Activated CD8-positive, alpha-beta memory T cell treated with anti-CD3 and anti-CD28 coated beads, Interleukin-2, amount 50 U/mL, for 48 hours (primary cell): ENCODE measurements at places on chromosomes 11 and 22.

DNA sequence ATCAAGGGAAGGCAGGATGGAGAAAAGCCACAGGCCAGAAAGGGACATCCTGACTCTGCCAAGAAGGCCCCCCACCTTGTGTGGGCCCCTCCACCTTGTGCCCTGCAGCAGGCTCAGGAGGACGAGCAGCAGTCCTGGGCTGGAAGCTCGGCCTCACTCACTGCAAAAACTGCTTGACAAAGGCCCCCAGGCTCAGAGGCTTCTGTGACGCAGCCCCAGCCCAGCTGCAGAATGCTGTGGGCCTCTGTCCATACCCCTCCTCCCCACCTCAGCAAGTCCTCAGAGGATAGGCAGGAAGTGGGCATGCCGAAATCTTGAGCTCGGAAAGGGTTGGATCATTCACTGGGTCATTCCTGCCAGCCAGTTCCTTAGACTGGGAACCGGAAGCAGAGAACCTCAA is 61.9 kb downstream of the NRXN2 start:
- no peak for DNase-seq

GRCh38 chr11:115067900-115068530 is 389.7 kb downstream of the NXPE2 start:
- no peak for DNase-seq

DNA sequence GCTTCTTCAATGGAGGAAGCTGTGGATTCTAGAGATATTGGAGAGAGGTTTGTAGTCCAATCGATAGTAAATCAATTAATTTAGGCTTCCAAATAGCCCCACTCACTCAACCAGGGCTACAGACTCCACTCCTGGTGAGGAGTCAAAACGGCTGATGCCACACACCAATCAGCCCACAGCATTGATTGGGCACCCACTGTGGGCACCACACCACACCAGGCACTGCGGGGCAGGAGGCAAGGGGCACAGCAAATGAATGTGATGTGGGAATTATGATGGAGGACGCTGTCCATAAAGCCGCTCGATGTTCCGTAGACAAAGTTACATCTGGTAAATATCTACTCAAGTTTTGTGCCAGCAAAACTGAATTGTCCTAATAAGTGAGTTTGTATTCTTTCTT is 547.3 kb upstream of the CADM1 start:
- DNase-seq, result no peak

GRCh38 chr11:25953006-25953405 is 378.9 kb upstream of the ANO3 start:
- DNase-seq, result no peak

GRCh38 chr22:42803389-42803788 is 53.7 kb downstream of the ARFGAP3 start:
- peak; percentile 28 for DNase-seq

GRCh38 chr11:72813740-72814285 is 398 bp upstream of the ATG16L2 start:
- peak; percentile 96 for DNase-seq

- peak; percentile 81 for DNase-seq
Observed at GRCh38 chr22:37633089-37633624, 6.3 kb upstream of the SH3BP1 start.

DNA sequence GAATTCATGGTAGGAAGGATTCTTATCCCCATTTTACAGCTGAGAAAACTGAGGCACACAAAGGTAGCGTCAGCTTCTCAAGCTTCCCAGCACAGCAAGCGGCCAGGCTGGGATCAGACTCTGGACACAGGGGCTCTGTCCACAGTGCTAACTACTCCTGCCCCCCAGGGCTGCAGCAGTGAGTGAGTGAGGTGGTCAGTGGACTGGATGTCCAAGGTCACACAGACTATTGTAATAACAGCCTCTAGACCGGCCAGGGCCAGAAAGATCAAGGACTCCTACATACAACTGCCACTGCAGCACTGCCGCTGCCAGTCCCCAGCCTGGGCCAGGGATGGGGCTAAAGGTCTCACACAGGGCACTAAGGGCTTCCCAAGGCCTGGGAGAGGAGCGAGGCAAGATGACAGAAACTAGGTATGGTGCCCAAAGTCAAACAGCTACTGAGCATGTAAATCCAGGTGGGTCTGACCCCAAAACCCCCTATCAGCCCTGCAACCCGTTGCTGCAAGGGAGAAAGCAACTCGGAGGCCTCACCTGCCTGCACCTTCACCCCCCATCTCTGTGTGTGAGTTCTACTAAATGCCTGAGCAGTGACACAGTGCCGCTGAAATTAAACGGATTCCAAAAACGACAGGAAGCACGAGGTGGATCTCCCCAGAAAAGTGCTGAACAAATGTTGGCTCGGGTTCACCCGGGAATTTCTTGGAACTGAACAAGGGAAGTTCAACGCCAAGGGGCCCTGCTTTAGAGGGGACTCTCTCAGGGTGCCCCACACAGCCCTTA is 161.8 kb upstream of the GRK3 start:
- no peak for DNase-seq

DNA sequence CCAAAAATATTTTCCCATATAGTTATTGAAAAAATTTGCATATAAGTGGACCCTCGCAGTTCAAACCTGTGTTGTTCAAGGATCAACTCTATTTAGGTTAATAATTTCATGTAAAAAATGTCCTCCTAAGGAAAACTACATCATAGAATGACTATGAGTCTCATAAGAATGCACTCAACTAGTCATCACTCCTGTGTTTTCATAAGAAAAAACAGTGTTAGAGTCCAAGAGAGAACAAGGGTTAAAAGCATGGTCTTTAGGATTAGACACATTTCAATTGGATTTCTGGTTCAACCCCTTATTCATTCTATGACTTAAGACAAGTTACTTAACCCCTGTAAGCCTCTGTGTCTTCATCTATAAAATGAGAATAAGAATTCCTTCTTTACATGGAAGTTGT is 5.1 kb downstream of the PARVA start:
- DNase-seq, result no peak

GRCh38 chr11:79147731-79148130 is 293.1 kb downstream of the TENM4 start:
- DNase-seq, result no peak

DNA sequence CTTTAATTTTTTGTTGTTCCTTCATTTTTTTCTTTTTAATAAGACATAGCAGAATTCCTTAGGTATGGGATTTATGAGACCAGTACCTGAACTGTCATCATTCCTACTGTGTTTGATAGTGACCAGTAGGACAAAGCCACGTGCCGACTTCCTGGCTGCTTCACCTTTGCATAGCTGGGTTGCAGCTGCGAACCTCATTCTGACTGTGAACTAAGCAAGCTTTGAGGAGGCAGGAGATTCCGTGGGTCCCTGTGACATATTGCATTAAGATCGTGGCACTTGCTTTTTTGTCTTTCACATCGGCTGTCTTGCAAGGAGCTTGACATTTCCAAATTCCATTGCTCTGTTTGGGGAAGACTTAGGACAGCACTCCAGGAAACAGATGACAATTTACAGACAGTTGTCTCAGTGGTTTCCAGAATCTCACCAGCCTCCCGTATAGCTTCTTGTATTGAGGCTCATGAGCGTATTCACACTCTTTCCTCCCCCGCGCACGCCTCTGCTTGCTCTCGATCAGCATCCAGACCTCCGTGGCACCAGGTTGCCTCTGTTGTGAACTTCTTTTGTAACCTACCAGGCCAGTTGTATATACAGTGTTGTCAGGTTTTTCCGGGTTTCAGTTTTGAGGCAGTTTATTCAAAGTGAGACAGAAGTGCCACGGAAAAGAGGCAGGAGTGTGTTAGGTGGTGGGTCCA is 101.7 kb downstream of the CWC15 start:
- no peak for DNase-seq

DNA sequence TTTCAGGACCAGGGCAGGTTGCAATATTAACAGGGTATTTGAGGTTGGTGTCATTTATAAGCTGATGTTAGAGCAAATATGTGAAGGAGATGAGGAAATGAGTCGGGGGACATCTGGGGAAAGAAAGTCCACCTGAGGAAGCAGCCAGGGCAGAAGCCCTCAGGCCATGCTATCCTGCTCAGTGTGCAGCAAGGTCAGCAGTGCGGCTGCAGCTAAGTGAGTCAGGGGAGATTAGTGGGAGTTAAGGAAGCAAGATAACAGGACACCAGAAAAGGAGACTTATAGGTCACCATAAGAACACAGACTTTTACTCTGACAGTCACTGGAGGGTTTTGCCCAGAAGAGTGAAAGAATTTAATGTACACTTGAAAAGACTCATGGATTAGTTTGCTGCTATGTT is 468.9 kb downstream of the NTM start:
- DNase-seq, result no peak

GRCh38 chr11:35035894-35036408 is 103.0 kb upstream of the CD44 start:
- no peak for DNase-seq

DNA sequence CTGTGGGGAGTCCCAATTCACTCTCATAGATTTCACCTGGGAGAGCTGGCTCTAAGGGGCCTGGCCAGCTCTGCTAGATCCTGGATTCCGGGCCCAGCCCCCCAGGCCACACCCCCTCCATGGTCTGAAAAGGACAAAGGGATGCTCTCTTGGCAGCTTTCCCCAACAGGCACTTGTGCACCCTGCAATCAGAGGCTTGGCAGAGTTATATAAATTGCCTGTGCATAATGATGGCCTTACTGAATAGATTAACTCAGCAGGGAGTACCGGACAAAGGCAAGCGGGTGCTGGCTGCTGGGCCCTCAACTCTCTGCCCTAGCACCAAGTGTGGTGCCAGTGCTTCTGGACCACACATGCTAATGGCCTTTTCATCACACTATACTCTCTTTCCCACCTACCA is 461.6 kb downstream of the BUD13 start:
- no peak for DNase-seq

DNA sequence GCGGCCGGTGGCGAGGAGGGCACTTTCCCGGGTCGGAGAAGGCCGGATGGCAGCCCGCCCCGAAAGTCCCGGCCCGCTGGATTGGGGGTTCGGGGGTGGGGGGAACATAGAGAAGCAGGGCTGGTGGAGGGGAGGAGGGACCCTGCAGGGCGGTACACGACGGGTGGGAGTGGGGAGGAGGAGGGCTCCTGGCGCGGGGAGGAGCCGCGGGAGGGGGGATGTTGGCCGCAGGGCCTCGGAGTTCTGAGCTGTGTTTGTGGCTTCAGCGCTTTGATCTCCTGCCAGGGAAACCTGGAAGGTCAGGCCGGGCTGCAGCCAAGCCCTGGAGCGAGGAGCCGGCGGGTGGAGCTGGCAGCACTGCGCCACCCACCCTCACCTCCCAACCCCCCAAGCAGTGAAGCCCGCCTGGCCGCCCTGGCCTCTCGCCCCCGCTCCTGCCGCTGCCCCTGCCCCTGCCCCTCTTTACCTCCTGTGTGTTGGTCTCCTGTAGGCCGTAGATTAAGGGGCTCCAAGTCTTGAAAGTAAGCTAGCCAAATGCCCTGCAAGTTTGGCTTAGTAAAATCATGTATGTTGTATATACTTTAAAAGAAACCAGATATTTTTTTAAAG is 30.9 kb downstream of the C22orf31 start:
- no peak for DNase-seq

GRCh38 chr11:34318111-34319037 is 39.4 kb downstream of the ABTB2 start:
- no peak for DNase-seq

DNA sequence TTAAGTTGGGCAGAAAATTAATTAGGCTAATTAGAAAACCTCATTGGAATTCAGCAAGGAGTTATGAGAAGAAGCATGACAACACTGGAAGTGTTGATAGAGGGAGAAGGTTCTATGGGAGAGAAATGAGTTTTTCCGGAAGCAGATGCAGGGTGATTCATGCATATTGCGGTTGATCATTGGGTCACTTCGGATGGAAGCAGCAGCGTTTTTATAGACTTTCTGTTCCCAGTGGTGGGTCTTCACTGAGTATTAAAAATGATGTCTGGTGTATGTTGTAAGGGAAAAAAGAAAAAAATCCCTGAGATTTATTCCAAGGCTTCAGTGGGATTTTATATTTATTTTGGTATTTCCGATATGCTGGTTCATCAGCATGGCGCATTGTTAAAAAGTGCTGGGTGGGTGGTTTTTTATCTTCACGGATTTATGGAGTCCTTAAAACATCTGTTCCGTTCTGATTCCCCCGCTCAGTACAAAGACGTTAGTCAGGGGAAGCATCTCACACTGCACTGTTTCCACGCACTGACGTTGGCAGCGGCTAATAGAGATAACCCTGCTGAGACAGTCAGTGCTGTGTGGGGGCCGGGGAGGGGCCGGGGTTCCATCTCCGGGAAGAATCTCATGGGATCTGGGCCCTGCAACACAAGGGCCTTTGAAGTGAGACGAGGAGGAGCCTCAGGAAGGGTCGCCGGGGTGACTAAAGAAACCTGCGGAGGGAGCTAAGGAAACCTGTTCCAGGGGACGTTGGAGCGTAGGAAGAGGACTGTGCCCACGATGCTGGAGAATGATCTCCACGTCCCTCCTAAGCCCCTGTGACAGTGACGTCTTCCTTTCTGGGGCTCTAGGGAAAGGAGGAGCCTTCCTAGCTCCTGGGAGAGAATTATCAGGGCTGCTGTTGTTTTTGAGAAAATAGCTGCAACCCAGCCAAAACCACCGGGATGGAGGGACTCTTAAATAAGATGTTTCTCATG is 390.0 kb downstream of the NTM start:
- no peak for DNase-seq

DNA sequence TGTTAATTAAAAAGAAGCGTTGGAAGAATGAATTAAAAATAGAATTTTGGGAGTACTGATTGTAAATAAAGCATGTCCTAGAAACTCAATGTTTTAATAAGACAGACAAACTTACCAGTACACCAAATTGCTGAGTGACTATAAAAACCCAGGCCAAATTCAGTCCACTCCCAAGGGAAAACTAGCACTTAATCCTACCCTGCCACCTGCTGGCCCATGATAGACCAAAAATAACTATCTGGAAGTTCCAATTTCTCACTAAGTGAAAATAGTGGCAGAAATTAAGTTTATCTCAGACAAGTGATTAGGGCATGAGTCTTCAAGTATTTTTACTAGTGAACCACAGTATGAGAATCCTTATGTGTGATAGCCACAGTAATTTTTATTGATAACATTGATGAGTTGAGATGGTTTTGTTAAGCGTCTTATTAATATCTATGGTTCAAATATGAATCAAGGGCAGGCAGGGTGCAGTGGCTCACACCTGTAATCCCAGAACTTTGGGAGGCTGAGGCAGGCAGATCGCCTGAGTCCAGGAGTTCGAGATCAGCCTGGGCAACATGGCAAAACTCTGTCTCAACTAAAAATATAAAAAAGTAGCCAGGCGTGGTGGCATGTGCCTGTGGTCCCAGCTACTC is 9.8 kb upstream of the DDX10 start:
- DNase-seq, result no peak

DNA sequence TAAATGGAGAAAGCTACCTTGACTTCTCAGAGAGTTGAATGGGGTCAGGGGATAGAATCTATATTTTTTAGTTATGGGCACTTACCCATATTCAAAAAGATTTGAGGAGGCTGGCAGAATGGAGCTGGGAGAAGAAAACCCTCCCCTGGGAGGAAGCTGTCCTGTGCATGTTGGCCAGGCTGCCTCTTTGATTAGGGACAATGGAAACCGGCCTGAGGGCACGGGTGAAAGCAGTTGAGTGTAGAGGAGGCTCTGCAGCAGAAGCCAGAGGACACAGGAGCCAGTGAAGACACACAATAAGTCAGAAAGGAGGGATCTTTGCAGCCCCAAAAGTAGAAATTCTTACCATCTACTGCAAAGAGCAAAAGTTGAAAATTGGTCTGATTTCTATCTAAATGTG is 66.6 kb upstream of the B3GAT1 start:
- DNase-seq, result no peak
